ENCODE measurements at places on chromosomes 12 and 14.

DNA sequence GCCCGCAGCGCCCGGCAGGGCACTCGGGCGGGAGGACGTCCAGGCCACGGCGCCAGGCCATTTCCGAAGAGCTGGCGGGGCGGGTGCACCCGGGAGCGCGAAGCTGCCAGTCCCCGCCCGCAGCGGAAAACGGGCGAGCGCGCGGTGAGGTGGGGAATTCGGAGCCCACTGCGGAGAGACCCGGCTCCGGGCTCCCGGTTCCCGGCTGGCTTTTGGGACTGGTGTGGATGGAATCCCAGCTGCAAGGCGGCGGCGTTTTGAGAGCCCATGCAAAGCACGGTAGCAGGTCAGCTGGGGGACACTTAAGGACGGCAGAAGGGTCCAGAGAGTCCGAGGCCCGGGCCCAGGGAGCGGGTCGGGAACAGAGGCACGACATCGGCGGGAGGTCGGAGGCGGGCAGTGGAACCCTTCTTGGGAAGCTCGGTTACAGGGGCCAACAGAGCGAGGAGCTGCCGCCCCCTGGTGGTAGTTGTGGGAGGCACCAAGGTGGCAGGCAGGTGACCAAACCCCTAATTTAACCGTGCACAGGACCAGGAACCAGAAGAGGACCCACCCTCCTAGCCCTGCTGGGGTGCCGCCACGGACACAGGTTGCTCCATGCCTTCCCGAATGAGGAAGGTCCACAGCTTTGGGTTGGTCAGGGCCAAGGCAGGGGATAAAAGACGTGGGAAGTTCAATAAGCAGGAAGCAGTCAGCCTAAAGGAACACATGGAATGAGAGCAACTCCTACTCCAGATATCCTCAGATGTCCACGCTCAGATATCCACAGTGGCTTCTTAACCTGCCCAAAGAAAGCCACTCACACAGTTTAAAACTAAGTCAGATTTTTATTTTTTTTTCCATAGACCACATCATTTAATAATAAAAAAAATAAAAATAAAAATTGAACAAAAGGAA is 685 bp upstream of the CDH24 start:
- DNase-seq = peak; percentile 95

- no peak for DNase-seq
Measured at GRCh38 chr12:49609059-49609874, 3.8 kb upstream of the FAM186B start.

DNA sequence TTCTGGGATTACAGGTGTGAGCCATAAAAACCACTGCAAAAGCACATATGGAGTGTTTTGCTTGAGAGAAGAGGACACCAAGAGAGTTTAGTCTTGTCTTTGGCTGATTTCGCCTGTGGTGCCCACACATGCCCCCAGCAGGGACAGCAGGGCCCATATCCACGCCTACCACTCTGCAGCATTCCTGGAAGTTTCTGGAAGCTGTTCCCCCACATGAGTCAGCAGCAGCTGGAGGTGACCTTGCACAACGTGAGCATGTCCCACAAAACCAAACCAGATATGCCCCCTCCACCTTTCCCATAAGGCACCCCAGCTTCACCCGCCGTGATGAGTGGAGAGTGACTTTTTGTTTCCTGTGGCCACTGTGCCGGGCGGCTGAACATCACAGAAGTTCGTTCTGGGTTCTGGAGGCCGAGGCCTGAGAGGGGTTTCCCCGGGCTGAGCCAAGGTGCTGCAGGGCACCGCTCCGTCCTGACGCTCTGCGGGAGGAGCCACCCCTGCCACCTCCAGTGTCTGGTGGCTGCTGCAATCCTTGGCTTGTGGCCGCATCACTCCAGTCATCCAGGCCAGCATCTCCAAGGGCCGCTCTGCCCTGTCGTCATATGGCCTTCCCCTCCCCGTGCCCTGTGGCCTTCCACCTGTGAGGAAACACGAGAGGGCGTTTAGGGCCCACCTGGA is 4.7 kb downstream of the ASPG start:
- DNase-seq = no peak

GRCh38 chr12:62516927-62517326 is 50.3 kb downstream of the MON2 start:
- DNase-seq = no peak

GRCh38 chr14:99724939-99725773 is 41.1 kb downstream of the CYP46A1 start:
- DNase-seq = no peak

- no peak for DNase-seq
Measured at GRCh38 chr14:87754520-87755223, 238.3 kb downstream of the GALC start.

DNA sequence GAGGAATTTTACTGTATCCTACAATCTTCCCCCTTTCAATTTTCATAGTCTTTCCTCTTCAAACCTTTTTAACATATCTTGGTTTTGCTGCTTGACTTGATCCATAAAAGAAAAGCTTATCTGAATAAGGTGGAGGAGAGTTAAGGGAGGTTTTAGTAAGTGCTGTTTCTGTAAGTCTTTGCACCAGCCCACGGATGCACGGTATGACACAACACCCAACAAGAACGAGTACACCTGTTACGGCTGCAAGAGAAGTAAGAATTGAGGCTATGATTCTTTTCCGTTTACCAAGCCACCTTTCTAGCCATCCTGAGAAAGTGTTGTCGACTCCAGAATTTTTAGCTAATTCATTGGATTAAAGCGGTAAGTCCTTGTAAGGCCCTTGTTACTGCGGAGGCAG is 26.1 kb upstream of the CPNE8 start:
- DNase-seq = no peak

DNA sequence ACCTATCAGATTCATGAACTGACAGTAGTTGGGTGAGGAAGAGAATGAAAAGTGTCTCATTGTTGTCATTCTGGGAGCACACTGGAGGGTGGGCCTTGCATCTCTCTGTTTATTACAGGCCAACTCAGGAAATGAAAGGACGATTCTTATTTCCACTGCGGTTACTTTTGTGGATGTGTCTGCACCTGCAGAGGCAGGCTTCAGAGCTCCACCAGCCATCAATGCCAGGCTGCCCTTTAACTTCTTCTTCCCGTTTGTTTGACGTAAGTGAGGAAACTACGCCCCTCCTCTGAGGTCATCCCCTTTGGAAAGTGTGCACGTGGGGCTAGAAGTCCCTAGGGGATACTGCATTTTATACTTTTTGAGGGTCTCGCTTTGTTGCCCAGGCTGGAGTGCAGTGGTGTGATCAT is 33.7 kb downstream of the TCTN1 start:
- DNase-seq = no peak

Measured in nephron progenitor cell (in vitro differentiated cells).